ENCODE measurements at places on chromosomes 5 and 9.

GRCh38 chr5:21823588-21823987 is 1029.6 kb downstream of the CDH12 start:
- no peak for DNase-seq

- DNase-seq: no peak
These were observed 89.0 kb upstream of the NIPBL start for GRCh38 chr5:36787365-36788093.

DNA sequence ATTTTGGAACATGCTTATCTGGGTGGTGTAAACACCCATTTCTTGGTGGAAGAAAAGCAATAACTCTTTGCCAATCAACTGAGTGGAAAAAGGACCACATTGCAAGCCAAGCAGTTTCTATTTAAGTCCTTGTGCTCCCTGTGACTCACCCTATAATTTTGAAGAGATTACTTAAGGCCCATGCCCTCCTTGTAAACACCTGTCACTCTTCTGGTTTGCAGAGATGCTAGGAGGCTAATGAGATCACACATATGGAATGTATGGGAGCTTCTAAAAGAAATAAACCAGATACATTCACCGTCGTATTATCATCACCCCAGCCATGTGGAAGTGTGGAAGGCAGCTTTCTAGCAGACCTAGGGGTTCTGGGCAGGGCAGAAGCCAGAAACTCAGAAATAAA is 337.1 kb downstream of the GADD45G start:
- no peak for DNase-seq

DNA sequence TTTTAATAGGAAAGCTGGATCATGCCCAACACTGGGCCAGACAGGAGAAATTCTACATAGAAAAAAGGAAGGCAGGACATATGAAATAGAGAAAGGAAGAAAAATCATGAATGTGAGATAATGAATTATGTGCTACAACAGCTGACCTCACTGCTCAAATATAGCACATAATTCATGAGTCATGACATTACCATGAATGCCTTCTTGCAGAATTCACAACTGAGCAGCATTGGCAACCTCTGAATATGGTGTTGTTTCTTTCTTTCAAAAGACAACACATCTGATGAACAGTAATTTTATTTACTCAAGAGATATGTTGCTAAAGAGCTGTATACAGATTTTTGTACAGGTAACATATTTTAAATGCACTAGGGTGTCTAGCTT is 34.4 kb downstream of the APBA1 start:
- no peak for DNase-seq

All from coronary artery (tissue), 2 donors.